AG09309 (cell line): ENCODE measurements at places on chromosomes 7 and 10.

DNA sequence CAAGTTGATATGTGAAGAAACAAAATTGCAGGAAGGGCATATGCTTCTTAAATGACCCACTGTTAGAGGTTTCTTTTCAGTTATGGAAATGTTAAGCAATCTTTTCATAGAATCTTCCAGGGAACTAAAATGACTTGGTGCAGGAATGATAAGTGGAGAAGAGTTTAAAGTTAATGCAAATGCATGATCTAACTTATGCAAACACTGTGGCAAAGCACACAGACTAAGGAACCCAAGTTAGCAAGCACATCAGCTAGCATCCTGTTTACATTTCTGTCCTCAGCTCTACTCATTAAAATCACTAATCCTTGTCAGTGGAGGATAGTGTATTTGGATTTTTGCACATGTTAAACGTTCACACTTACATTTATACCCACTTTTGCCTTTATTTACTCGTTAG is 9.3 kb downstream of the CLCN1 start:
- DNase-seq, result no peak

- DNase-seq, result no peak
These were observed 23.9 kb downstream of the PARD3 start for GRCh38 chr10:34791228-34791627.

GRCh38 chr10:31062856-31063255 is 31.2 kb upstream of the ZNF438 start:
- no peak for DNase-seq

DNA sequence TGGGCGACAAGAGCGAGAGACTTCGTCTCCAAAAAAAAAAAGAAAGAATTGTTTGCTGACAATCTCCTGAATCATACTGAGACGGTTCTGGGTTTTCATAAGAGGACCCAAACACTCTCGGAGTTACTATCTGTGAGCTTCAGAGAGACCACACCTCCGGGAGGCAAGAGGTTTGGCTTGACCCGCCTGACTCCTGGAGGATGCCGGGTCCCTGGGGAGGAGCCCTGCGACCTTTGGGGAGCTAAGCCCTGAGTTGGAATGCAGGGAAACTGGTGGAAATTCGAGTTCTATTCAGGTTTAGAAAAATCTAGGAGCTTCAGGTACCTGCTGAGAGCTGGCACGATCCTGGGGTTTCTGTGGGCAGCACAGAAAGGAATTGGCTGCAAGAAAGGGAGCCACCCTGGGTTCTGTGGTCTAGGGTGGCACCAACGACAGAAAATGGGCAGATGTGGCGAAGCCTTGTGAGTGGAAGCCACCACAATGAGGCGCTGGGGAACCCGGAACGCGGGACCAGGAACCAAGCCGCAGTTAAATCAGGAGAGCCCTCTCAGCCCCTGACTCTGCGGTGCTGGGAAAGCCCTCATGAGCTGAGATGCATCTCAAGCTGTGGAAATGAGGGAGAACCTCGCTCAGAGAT is 21.9 kb upstream of the GATAD1 start:
- no peak for DNase-seq

DNA sequence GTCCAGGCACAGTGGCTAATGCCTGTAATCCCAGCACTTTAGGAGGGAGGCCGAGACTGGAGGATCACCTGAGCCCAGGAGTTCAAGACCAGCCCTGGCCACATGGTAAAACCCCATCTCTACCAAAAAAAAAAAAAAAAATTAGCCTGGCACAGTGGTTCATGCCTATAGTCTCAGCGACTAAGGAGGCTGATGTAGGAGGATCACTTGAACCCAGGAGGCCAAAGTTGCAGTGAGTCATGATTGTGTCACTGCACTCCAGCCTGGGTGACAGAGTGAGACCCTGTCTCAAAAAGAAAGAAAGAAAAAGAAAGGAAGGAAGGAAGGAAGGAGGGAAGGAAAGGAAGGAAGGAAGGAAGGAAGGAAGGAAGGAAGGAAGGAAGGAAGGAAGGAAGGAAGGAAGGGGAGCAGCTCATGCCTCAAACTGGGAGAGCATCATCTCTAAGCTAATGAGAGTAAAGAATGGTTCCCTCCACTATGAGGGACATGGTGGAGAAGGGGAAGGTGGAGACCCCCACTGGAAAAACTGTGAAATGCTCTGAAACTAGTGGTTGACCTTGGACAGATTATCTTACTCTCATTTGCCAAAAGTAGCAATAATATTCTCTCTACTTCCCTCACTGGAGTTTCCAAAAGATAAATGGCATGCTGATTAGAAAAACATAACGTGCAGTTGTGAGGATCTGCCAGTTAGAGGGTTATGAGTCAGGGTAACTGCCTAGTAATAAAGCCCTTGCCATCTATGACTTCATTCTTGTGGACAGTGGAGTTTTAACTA is 16.8 kb downstream of the GIMAP5 start:
- no peak for DNase-seq

DNA sequence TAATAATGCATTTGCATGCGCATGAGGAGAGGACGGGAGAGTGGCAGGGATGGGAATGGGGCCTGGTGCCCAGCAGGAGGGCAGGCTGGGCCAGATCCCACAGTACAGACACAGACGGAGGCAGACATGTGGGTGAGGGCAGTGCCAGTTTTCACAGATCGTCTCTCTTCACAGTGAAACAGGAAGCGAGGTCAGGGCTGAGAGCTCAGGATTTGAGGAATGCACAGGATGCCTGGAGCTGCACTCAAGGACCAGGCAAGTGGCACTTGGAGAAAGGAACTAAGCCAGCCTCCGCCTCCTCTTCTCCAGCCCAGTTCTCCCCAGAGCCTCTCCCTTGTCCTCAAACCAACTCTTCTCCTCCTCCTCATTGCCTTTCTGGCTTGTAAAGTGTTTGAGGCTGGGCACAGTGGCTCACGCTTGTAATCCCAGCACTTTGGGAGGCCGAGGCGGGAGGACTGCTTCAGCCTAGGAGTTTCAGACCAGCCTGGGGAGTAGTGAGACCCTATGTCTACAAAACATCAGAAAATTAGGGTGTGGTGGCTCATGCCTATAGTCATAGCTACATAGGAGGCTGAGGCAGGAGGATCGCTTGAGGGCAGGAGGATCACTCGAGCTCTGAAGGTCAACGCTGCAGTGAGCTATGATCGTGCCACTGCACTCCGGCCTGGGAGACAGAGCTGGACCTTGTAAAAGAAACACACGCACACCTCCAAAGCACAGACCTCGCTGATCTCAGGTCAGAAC is 115.2 kb downstream of the HIP1 start:
- no peak for DNase-seq

GRCh38 chr7:41754046-41754445 is 51.2 kb upstream of the INHBA start:
- DNase-seq, result no peak

DNA sequence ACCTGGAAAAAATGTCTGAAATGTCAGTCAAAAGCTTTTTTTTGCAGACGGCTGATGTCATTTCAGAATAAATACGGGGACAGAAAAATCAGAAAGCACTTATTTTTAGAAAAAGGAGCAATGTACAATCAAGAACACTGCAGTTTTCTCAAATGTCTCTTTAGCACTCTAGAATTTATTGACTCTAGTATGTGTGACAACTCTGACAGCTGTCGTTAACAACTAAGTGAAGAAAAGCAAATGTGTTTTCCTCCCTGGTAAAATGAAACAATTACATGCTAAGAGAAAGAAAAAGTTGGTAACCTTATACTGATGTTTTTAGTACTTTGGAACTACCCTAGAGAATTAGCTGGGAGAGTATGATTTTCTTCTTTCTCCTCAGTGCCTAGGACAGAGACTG is 497.4 kb downstream of the GRM8 start:
- no peak for DNase-seq

- DNase-seq, result no peak
These were observed 189.6 kb upstream of the NRP1 start for GRCh38 chr10:33524041-33524440.

GRCh38 chr7:118311121-118311836 is 86.8 kb downstream of the ANKRD7 start:
- DNase-seq, result no peak

DNA sequence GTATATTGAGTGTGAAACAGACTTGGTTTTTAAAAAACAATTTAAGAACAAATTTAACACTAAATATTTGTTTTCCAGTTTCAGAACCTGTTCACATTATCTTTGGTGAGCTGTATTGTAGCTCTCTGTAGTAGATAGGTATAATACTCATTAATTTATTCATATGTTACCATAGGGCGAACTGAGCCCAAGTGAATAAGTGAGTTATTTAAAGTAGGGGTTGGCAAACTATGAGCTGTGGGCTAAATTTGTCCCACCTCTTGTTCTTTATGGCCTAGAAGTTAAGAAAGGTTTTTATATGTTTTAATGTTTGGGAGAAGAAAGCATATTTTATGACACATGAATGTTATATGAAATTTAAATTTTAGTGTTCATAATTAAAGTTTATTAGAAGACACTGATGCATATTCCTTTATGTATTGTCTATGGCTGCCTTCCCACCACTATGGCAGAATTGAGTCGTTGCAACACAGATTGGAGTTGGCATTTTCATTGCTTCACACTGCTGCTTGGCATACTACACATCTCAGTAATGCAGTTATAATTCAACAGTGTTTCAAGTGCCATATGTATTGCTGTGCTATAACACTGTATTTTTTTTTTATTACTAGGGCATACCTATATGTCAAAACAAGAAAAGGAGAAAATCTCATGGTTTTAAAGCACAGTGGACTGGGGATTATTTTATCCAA is 146.5 kb downstream of the ADK start:
- no peak for DNase-seq

DNA sequence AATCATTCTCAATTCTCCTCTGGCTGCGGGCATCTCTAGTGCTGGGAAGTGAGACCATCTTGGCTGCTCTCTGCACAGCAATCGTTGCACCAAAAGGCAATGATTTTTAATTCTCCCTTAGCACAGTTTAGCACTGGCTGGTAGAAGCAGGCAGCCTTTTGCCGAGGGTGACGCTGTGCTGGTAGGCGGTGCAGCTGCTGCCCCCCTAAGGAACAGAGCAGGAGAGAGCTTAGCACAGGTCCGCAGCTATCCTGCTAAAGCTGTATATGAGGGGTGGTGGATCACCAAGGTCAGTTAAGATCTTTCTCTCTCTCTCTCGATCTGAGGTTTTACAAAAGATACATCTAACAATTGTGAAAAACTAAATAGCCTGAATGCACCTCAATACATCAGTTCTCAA is 390.1 kb downstream of the GATA3 start:
- no peak for DNase-seq

- no peak for DNase-seq
These were observed 724 bp downstream of the ZNF107 start for GRCh38 chr7:64666663-64667050.

- DNase-seq, result no peak
These were observed 257.6 kb upstream of the ZMIZ1 start for GRCh38 chr10:78811174-78811573.

GRCh38 chr7:2804227-2804763 is 39.8 kb downstream of the GNA12 start:
- DNase-seq, result no peak

- DNase-seq, result no peak
These were observed 74.5 kb downstream of the AFAP1L2 start for GRCh38 chr10:114329634-114330365.

DNA sequence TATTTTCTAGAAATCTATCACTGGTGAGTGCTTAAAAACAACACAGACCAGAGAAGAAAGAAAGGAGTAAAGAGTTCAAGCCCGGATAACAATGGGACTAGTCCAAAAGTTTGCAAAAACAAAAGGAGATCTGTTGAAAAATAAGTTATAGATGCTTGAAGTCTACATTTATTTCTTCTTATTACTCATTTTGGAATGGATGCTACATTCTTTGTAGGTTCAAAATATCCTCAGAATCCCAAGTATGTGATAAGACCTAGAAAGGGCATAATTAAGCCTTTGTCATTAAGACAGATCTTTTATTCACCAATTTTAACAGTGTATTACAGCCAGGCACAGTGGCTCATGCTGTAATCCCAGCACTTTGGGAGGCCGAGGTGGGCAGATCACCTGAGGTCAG is 42.7 kb upstream of the ITGB8 start:
- DNase-seq, result no peak
